ENCODE measurements at places on chromosomes 5 and 9. TPM values are rescaled to one million over a fixed set of nuclear protein-coding genes. Genes with fewer than 3 reads are reported as not detected.

The TMEM252 gene
- not detected for total RNA-seq

- no peak for DNase-seq
These were observed 40.6 kb downstream of the SFXN1 start for GRCh38 chr5:175519006-175519405.

DNA sequence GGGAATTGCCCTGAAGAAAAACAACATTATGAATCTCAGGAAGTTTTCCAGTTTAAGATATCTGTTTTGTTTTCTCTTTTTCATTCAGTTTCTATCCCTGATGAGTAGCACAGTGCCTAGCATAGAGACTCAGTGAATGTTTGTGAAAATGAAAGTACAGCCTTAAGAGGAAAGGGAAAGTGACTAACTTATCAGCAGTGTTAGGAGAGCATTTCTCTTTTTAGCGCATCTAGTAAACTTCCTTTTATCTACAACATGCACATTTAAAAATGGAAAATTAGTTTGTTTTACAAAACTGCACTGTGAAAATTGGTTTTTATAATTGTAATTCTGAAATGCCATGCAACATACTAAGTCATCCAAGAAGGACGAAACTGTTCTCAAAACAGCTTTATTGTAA, 110.8 kb downstream of the SMARCA2 start:
- no peak for DNase-seq

The GRM6 gene
- not detected for total RNA-seq

GRCh38 chr5:77129391-77129990, 42.4 kb upstream of the ZBED3 start:
- DNase-seq: no peak

Data from ureter (tissue), 1 donor.